ENCODE measurements at places on chromosomes 5 and 9.
A peak's percentile ranks its signal among the peaks of the same experiment; 100 is the strongest.

DNA sequence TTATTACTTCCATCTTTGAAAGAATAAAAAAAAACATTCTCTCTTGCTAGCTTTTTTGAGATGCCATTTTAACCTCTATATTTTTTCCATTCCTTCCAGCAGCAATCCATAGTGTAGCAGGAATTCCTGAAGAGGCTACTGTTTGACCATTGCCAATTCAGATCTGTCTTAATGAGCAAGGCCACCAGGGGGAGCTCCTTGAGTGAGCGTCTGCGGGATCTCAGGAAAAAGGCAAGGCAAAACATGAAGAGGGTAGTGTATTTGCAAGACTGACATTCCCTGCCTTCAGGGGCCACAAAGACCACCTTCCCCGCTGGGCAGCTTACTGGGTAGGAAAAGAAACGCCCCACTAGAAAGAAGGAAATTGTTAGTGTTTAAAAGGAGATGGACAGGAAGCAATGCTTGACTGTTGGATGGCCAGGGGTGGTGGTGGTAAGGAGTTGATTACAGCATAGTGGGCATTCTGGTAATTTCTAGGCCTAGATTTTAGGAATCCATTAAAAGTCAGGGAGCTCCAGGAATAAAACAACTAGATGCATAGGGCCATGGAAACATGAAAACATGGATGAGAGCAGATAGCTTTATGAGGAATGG lies 206.6 kb upstream of the HAPLN1 start:
- peak; percentile 76 for DNase-seq

GRCh38 chr5:121853850-121854249 lies 2.2 kb downstream of the FTMT start:
- no peak for DNase-seq

GRCh38 chr9:108441726-108442125 lies 414.1 kb downstream of the ACTL7B start:
- no peak for DNase-seq

DNA sequence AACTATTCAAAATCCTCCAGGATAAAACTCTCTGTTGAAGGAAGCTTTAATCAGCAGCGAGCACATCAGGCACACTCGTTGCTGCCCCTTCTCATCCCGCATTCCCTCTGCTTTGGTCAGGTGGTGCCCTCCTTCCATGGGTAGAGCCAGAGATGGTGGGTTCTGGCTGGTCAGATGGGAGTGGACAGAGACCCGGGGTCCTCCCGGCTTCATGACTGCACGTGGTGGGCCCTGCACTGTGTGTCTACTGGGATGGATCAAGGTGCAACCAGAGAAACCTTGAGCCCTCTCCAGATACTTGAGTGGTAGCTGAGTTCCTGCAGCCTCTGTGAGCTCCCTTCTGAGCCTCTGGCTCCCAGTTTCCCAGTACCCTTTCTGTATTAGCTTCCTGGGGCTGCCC lies 36.3 kb downstream of the ROPN1L start:
- no peak for DNase-seq
